ENCODE measurements at places on chromosomes 2 and 18.

DNA sequence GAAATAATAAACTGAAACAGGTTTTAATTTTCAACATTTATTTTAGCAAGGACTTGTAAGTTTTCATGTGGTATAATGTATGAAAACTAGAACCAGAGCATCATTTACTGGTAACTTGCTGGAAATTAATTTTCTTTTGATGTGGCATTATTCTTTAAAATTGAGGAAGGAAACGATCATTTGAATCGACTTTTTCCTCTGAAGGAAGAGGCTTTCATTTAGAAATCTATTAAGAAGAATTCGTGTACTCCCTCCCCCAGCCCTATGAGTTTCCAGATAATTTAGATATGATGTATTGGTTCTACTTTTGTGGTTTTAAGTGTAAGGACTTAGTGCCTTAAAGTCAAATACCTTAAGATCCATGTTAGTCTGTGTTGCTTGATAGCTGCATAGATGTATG lies 2.5 kb downstream of the BABAM2 start:
- no peak for DNase-seq

DNA sequence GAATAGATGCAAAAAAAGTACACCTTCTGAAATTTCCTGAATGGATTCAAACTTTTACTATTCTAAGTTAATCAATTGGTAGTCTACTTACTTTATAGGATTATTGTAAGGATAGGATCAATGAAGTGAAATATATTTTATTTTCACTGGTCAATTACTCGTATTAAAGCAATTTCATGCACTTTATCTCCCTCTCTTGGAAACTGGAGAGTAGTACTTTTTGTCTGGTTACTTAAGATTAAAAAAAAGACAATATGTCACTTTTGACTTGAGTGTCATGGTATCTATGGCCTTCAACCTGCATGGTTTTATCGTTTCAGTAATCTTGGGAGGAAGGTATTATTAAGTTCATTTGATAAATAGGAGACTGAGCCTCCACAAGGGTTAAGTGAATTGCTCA lies 1.0 kb upstream of the KYNU start:
- DNase-seq = no peak

GRCh38 chr2:227817850-227818674 lies 4.4 kb downstream of the CCL20 start:
- DNase-seq = peak; percentile 73

DNA sequence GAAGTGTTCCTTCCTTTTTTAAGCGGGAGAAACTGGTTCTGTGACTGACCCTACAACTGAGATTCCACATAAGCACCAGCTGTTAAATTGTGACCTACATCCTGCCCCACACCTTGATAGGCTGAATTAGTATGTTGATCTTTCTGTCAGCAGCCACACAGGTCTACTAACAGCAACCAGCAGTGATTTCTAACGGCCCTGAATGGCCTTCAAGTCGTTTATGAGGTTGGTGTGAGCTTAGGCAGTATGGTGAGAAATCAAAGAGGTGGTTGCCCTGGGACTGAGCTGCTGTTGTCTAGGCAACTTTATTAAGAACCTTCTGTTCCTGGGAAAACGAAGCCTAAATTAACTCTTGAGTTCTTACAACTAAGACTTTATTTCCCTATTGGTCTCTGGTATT lies 197.2 kb upstream of the FSHR start:
- no peak for DNase-seq

GRCh38 chr18:32138332-32138982 lies 46.8 kb downstream of the RNF138 start:
- DNase-seq = no peak

DNA sequence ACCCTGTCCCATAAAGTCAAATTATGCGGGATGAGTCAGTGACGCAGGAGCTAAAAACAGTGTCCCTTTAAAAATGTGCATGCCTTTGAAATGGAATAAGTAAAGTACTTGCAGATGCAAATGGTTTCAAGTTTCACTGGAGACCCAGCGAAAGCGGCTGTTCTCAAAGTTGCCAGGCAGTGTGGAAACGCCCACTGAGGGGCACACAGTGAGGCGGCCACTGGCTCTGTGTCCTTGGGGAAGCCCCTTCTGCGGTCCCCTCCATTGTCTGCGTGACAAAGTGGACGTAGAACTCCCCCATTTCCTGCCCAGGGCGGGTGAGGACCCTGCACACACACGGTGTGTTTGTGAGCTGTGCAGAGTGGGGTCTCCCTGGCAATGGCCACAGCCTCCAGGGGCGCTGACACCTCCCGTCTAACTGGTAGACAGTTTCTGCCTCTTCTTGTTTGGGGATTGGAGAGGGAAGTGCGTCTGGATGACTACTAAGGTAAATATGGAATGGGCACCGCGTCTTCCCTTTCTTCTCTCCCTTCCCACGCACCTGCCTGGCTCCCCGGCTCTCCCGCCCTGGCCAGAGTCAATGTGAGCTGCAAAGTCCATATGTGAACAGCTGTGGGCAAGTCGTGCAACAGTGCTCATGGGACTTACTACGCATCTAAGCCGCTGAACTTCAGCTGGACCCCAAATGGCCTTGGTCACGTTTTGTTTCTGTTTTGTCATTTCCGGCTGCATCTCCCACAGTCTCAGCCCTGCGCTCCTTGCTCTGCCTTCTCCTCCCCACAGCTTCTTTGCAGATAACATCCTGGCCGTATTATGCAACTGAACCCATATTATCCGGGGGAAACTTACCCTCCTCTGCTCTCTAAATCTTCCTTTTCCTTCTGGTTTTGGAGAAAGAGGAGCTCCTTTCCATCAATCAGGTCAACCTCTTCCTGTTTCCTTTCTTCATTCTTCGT lies 33.7 kb upstream of the ZNF516 start:
- DNase-seq = no peak

- DNase-seq = no peak
Observed at GRCh38 chr2:112572005-112572404, 12.4 kb upstream of the CHCHD5 start.

DNA sequence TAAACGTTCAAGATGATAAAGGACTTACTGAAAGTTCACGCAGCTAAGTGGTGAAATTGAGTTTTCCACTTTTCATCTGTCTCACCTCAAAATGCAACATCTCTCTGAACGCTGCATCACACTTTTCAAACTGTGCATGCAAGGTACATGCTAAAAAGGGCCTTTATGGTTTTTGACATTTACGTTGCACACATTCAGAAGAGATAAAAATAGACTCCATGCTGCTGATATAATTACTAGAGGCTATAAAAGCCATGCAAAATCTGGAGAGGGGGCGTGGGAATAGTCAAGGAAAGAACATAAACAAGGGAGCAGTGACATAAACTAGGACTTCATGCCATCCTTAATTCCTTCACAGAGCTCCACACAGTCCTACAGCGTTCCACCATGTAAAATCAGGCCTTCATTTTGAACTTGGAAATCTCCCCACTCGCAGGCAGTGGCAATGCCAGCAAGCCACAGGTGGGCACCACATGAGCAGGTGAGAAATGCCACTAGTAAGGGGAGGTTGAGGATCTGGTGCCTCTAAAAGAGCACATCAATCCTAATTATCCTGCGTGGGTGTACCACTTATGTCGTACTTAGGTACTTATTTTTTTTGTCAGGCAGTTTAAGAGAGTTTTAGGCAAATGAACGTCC lies 71.4 kb downstream of the ZEB2 start:
- no peak for DNase-seq

GRCh38 chr2:58620093-58620492 lies 379.0 kb upstream of the FANCL start:
- no peak for DNase-seq

DNA sequence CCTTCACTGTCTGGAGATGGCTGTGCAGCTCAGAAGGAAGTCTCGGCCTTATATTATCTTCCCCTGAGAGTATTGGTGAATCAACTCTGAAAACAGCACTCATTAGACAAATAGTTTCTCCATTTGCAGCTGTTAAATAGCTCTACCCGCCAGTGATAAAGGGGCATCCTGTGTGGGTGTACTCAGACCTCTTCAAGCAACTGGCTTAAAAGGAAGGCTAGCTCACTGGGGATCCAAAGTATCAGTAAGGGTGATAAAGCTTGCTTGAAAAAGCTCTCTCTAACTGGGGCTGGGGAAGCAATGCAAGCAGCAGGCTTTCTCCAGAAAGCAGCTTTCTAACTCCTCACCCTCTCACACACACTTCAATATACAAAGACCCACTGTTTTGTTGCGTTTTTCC lies 64.9 kb upstream of the PSMD14 start:
- DNase-seq = no peak

DNA sequence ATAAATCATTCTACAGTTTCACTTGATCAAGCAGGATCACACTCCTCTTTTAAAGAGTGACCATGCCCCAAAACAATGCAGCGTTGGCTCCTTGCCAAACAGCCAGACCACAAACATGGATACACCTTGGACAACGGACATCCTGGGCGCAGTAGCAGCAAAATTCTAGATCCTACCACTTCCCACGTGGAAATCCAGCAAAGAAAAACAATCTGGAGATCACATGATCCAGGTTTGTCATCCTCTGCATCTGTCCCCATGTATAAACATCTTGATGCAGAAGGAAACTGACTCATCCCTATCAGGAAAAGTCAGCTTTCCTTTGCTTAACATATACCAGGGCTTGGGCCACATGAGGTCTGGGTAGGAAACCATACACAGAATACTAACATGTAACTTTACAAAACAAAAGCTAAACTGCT lies 53.1 kb downstream of the ZNF521 start:
- DNase-seq = peak; percentile 25

GRCh38 chr18:2907550-2908135 lies 60.8 kb downstream of the EMILIN2 start:
- DNase-seq = no peak

DNA sequence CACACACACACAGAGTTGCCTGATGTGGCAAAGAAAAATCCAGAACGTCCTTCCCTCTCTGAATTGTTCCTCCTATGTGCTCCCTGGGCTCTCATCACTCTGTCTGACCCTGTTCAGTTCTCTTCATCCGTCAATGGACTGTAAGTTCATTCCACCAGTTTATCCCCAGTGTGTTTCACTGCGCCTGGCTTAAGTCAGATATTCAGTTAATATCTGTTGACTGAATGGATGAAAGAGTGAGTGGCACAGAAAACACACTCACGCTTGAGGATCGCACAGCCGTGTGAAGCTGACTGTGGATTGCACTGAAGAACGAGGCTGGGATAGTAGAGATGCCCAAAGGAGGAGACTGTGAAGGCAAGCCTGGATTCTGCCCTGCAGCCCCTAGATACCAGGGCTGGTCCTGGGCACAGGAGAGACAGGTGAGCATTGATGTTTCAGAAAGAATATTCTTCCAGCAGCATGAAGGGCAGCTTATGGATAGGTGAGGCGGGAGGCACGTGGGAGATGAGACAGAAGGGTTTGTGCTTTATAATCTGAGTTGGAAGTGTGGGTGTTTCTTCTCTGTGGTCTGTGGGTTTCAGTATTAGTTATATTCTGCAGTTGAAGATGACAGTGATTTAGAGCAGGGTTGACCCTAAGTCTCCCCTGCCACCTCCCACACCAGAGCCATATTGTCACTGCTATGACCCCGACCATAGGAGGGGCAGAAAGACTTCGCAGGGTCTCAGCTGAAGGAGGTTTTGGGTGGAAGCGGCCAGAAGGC lies 129.9 kb downstream of the SOCS6 start:
- no peak for DNase-seq

GRCh38 chr2:222993920-222994650 lies 57.9 kb upstream of the KCNE4 start:
- peak; percentile 82 for DNase-seq

DNA sequence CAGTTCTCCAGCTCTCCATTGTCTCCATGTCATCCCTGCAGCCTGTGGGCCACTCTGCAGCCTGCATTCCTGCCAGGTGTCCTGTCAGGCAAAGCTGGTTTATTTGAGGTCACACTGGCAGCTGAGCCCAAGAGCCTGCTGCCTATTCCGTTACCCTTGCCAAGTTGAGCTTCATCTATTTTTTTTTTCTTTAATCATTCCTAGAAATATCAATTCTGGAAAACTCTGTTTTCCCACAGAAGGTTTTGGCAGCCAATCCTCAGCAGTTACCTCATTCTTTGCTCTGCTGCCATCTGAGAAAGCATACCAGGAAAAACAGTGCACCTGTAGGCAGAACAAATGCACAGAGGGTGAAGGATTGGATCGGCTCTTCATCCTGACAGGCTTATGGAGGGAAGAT lies 411.0 kb upstream of the ACVR2A start:
- DNase-seq = no peak

DNA sequence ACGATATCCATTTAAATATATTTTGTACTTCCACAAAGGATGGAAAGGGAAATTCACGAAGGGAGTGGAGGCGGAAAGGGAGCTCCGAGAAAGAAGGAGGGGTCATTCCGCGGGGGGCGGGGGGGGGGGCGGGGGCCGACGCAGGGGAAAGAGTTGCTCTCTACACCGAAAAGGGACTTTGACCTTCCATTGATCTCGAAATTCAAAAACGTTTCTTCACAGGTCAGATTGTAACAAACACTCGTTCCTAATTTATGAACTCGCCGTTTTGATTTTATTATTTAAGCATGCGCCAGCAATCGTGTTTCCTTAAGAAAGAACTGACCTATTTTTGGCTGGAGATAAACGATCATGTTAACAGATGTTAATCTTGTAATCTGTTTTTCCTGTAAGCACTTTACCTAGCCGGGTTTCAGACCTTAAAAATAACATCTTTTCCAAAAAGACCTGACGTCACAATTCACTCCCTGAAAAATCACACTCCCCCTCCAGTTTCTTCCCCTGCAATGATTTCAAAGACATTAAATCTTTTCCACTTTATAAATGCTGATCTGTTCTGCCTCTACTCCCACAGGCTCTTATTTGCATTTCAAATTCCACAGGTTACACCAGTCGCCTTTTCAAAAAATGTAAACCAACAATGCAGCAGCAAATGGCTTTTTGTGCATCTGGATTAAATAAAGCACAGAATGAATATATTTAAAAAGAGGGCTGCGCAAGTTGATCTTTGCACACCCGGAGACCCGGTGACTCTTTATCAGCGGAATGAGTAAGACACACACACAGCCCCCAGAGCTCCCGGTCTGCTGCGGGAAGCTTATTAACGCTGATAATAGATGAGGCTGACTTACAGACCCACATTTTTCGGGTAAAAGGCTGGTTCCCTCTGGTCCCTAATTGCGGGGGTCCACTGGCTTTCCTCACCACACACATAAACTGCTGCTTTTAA lies 1.6 kb downstream of the ZNF516 start:
- no peak for DNase-seq

DNA sequence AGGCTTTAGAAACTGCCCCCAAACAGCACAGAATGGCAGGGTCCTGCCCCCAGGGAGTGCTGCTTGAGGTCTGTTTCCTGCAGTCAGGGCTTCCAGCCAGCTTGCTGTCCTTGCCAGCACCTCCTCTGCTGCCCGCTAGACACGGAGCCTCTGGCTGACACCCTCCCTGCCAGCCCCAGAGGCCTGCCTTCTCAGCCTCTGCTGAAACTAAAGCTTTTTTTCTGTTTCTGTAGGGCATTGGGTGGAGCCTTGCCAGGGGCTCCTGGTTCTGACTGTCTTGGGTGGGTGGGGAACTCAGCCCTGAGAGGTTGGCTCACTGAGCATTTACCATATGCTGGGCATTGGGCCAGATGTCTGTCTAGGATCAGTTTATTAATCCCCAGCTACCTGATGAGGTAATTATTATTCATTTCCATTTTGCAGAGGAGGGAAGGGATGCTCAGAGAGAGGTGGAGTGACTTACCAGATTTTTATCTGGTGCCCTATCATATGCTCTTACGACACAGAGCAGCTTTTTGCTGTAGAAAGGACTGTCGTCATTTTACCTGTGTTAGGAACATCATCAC lies 35.4 kb downstream of the INPP4A start:
- DNase-seq = peak; percentile 70

Measured in left ventricle myocardium inferior (tissue), 1 donor.